ENCODE measurements at places on chromosomes 1 and 21. TPM values are rescaled to one million over a fixed set of nuclear protein-coding genes. Genes with fewer than 3 reads are reported as not detected.

- peaks cover 16% of the 10 kb centered on the region for H3K27me3 ChIP-seq
- no peaks in the 10 kb centered on the region for H3K4me1 ChIP-seq
- H3K4me3 ChIP-seq = no peak overlapping the region
- H3K27ac ChIP-seq = no peak overlapping the region
Observed at GRCh38 chr1:209815931-209816341, 10.0 kb upstream of the IRF6 start.

DNA sequence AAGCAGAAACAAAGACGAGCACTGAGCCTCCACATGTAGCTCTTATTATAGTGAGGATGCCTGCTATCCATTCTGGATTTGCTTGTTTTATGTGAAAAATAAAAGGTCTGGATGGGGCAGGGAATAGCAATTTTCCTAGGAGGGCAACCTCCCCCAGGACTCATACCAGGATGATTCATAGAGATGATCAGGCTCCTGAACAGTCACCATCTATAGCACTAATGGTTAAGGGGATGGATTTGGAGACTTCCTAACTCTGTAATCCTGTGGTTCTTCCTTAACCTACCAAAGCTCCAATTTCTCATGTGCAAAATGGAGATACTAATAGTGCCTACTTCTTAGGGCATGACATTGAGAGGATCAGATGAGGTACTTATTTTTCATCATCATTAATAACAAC lies 34.5 kb upstream of the CD58 start:
- no peaks in the 10 kb centered on the region for H3K4me1 ChIP-seq
- DNase-seq = no peak
- H3K27ac ChIP-seq = no peak overlapping the region

DNA sequence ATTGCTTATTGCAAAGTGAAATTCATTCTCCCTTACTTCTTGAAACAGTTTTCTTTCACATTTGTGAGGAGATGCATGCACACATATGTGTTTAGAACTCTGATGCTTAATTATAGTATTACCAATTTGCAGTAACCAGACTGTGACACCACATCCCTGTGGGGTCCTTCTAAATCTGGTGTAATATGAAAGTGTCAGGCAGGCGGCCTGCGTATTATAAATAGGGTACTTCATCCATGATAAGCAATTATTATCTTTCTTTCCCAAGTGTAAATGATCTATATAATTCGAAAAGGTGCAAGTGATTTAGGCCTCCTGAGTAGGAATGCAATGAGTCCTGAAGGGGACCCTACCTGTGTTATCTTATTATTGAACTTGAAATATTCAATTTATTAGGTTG lies 876 bp downstream of the EFCAB7 start:
- no peak for DNase-seq
- H3K4me3 ChIP-seq = peak overlapping the region; percentile 70
- peak overlapping the region; percentile 88 for H3K27ac ChIP-seq
- no peaks in the 10 kb centered on the region for H3K27me3 ChIP-seq
- H3K4me1 ChIP-seq = peaks cover 34% of the 10 kb centered on the region

DNA sequence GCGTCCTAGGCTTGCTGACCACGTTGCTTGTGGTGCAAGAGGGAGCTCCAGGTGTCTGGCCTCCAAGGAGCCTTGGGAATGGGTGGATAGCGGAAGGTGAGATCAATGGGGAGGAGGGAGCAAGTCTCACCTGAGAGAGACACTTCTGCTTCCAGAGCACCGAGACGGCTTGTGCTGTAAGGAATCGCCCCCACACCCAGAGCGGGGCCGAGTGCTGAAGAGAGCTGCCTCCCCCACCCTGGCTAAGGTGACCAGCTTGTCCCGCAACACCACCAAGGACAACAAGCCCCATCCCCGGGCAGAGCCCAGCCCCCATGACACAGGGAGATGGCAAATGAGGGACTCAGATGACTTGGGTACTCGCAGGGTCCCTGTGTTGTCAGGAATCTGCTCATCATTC lies 485.6 kb downstream of the NPHP4 start:
- DNase-seq = no peak
- no peaks in the 10 kb centered on the region for H3K4me1 ChIP-seq
- peaks cover 89% of the 10 kb centered on the region for H3K27me3 ChIP-seq
- no peaks in the 10 kb centered on the region for H3K36me3 ChIP-seq
- H3K27ac ChIP-seq = no peak overlapping the region

The ZBTB8OS gene
- 32.4 TPM for total RNA-seq

The TCHHL1 gene
- total RNA-seq = not detected

The A3GALT2 gene
- total RNA-seq = not detected

The IL19 gene
- total RNA-seq = not detected
